Psoas muscle (tissue), 8 donors: ENCODE measurements at places on chromosomes 7 and 10. TPM values are rescaled to one million over a fixed set of nuclear protein-coding genes. Genes with fewer than 3 reads are reported as not detected.
A peak's percentile ranks its signal among the peaks of the same experiment; 100 is the strongest.

Gene FAM237B
- not detected for total RNA-seq

Gene LGI1
- total RNA-seq, result 2.9 TPM

DNA sequence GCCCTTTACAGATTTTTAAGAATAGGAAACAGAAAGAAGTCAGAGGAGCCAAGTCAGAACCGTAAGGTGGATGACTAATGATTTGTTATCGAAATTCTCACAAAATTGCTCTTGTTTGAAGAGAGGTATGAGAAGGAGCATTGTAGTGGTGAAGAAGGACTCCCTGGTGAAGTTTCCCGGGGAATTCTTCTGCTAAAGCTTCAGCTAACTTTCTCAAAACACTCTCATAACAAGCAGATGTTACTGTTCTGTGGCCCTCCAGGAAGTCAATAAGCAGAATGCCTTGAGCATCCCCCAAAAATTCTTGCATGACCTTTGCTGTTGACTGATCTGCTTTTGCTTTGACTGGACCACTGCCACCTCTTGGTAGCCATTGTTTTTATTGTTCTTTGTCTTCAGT, 152.9 kb downstream of the HGF start:
- no peak for DNase-seq

DNA sequence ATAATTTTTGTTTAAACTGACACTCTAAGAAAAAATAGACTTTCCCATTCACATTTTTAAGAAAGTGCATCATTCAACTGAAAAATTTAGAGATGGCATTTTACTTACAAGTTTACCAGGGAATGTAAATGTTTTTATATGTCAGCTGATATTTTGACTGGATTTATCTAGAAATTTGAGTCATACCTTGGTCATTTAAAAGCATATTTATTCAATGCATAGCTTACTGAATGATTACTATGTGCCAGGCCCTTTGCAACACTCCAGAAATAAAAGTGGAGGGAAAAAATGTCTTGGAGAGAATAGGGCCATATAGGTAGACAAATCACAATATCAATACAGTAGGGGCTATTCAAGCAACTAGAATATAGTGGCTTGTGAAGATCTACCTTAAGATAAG, 98.4 kb upstream of the FAM3C start:
- no peak for DNase-seq

- DNase-seq, result peak; percentile 35
These were observed 245.2 kb downstream of the ELFN1 start for GRCh38 chr7:1915326-1915725.

DNA sequence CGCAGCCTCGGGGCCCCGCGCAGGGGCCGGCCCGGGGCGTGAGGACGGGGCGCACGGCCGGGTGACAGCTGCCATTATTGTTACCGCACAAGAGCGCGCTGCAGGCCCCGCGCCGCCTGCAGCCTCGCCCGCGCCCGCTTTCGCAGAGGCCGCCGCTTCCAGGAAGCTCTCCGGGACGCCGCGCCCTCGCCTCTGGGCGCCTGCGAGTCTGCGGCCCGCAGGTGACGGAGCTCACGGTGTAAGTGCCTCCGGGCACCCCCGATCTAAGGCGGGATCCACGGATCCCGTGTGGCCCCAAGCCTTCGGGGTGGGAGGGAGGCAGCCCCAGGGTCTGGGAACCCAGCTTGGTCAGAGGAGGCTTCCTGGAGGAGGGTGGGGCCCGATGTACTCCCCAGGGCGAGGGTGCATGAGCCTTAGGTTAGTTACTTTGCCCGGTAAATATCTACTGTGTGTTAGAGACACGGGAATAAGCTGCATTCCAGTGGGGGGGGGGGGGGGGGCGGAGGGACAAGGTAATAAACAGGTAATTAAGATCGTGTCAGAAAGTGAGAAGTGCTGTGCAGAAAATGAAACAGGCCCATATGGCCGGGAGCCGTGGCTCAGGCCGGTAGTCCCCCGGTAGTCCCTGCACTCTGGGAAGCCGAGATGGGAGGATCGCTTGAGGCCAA, 638 bp downstream of the IQCE start:
- DNase-seq, result no peak

DNA sequence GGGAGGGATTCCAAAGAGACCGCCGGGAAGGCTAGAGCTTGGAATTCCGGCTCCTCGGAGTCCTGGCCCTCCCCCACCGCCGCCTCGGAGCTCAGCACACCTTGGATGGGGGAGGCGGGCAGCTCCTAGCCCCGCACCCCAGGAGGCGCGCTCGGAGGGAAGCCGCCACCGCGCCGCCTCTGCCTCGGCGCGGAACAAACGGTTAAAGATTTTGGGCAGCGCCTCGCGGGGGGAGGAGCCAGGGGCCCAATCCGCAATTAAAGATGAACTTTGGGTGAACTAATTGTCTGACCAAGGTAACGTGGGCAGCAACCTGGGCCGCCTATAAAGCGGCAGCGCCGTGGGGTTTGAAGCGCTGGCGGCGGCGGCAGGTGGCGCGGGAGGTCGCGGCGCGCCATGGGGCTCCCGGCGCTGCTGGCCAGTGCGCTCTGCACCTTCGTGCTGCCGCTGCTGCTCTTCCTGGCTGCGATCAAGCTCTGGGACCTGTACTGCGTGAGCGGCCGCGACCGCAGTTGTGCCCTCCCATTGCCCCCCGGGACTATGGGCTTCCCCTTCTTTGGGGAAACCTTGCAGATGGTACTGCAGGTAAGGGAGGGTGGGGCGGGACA, at the start of gene CYP26A1:
Gene CYP26A1, plus strand, starts transcription at position 355 of the 608 bp plus-strand sequence. Its CDS starts 42 bp downstream, at position 397.
- no peak for DNase-seq

DNA sequence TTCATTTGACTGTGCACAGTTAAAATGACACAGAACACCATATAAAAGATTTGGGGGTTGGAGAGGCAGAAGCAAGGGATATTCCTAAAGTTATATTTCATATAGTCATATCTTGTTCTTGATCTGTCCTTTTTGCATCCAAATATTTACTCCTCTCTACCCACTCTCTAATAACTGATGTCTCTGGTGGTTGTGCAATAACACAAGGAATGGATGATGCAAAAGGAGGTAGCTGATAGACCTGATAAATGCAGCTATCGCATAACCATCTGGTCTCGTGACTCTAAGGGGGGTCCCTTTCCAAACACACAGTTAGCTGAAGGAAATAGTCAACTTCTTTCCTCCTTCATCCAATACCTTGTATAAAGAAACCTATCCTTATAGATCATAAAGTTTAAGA, 123.1 kb downstream of the POLR1F start:
- DNase-seq, result no peak

DNA sequence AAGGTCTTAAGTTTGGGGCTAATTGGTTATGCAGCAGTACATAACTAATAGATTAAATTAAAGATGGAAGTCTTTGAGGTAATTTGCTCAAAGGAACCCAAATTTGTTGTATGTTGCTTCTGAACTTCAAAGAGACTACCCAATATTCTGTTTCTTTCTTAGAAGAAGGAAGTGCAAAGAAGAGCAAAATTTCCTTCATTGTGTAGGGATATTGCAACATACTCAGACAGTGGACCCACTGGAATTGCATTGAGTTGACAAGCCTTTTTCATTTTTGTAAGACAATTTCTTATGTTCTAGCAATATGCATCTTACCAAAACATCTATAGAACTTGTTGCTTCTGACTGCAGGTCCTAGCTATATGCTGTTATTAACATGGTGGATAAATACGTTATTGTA, 527.8 kb downstream of the SH2D4B start:
- DNase-seq, result no peak

GRCh38 chr10:17771017-17771416, 19.0 kb downstream of the TMEM236 start:
- no peak for DNase-seq

DNA sequence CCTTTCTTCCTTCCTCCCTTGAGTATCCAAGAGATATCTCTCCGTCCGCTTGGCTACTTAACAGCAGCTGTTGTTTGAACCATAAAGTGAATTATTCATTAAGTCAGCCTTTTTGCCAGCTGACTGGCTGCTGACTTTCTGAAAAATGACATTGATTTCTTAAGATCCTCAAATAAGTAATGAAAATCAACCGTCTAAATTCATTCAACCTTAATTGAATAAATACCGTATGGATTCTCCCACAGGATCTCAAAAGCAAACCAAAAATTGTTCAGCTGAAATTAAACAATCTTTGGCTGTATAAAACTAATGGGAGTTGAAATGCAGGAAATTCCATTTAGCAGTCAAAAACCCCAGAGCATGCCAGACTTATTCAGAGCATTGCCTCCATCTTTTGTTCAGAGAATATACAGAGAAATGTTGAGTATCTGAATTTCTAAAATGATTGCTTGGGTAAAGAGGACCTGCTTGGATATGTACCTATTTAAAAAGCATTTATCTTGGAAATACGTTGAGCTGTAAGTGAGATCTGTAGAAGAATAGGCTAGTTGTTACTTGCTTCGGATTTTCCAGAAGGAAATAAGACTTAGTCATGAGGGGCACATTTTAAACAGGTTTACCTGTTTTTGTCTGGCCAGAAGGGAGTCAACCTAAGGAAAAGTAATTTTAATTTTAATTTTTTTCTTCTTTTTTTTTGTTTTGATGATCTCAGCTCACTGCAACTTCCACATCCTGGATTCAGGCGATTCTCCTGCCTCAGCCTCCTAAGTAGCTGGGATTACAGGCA, 136.2 kb downstream of the PLXDC2 start:
- no peak for DNase-seq
